ENCODE measurements at places on chromosomes 6 and 20. TPM values are rescaled to one million over a fixed set of nuclear protein-coding genes. Genes with fewer than 3 reads are reported as not detected.

Gene VWA7
- 3.2 TPM for total RNA-seq

Gene MEP1A
- total RNA-seq, result not detected

- peaks cover 24% of the 10 kb centered on the region for H3K4me1 ChIP-seq
- H3K27me3 ChIP-seq, result peaks cover 5% of the 10 kb centered on the region
- H3K27ac ChIP-seq, result peak overlapping the region; percentile 18
- DNase-seq, result no peak
Observed at GRCh38 chr20:62402456-62403150, 4.5 kb downstream of the CABLES2 start.

- no peak overlapping the region for H3K27ac ChIP-seq
- DNase-seq, result no peak
- H3K27me3 ChIP-seq, result peaks cover 3% of the 10 kb centered on the region
- no peaks in the 10 kb centered on the region for H3K36me3 ChIP-seq
Observed at GRCh38 chr20:2141600-2142575, 40.3 kb downstream of the STK35 start.

DNA sequence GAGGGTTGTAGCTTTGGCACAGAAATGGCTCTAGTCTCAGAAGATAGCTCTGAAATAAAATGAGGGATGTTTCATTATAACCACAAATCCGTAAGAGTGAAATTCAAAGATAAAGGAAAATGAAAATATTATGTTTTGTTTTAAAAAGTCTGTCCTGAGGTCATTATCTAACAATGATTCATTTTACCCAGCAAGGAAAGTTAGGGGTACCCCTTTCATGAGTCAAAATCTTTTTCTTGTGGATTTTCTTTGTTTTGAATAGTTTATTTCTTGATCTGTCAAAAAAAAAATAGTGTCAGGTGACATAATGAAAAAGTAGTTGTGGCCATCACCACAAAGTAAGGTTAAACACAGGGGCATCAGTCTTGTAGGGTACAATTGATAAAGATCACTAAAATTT is 59.7 kb upstream of the MYB start:
- H3K4me3 ChIP-seq, result no peak overlapping the region
- no peaks in the 10 kb centered on the region for H3K36me3 ChIP-seq
- H3K4me1 ChIP-seq, result no peaks in the 10 kb centered on the region

- peaks cover 4% of the 10 kb centered on the region for H3K27me3 ChIP-seq
- H3K27ac ChIP-seq, result no peak overlapping the region
- H3K36me3 ChIP-seq, result no peaks in the 10 kb centered on the region
- DNase-seq, result no peak
Observed at GRCh38 chr6:17908831-17909230, 78.6 kb downstream of the KIF13A start.

DNA sequence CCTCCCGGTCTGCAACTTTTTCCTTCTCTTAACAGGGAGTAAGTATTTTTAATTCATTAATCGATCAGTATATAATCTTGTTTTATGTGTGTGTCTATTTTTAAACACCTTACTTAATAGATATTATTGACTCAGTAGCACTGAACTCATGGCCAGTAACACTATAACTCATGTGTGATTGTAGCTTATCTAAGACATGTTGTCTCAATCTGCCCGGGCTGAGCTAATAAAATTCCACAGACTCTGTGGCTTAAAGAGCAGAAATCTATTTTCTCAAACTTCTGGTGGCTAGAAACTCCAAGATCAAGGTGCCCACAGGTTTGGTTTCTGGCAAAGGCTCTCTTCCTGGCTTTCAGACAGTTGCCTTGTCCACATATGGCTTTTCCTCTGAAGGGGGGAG is 68.8 kb upstream of the TNFAIP3 start:
- no peak overlapping the region for H3K27ac ChIP-seq
- H3K36me3 ChIP-seq, result no peaks in the 10 kb centered on the region
- H3K27me3 ChIP-seq, result no peaks in the 10 kb centered on the region

DNA sequence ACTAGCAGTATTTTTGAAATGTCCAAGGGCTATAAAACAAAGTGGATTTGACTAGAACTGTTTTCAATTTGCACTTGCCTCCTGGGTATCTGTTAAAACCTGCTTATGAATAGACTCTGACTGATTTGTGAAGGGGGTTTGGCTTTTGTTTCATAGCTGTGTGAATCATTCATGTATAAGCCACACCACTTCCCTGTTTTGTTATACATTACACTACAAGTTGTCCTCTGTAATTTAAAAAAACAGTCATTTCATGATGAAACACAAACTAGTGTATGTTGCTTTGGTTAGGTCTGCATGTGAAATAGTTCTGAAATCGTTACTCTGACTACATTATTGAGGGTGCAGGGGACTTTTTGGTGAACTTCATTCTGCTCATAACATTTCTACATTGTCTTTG is 121.7 kb downstream of the NKAIN2 start:
- no peak overlapping the region for H3K4me3 ChIP-seq
- no peak for DNase-seq
- no peaks in the 10 kb centered on the region for H3K27me3 ChIP-seq
- H3K27ac ChIP-seq, result no peak overlapping the region

Measured in glutamatergic neuron (in vitro differentiated cells).